ENCODE measurements at places on chromosomes 11 and 22.

DNA sequence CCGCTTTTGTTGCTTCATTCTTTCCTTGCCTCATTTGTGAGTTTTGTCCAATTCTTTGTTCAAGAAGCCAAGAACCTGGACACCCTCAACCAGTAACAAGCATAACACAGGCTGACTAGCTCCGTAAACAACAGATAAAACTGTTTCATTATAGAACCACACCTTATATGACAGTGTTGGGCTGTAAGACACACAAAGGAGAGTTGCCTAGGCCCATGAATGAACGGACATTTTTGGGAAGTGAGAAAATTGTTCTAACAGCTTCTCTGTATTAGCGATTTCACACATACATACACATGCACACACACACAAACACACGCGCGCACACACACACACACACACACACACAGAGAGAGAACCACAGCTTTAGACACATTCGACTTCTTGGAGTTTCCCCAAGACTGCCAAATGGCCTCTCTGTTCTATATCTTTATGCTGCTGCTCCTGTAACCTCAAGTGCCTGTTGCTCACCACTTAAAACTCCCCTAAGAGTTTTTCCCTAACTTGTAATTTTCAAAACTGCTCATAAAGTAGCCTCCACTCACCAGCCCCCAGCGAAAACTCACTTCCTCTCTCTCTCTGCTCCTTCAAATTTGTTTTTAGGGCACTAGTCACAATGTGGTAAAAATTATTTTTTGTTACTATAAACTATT is 35.9 kb downstream of the CTSC start:
- DNase-seq, result no peak

GRCh38 chr11:115959081-115959486 is 454.9 kb upstream of the CADM1 start:
- no peak for DNase-seq

DNA sequence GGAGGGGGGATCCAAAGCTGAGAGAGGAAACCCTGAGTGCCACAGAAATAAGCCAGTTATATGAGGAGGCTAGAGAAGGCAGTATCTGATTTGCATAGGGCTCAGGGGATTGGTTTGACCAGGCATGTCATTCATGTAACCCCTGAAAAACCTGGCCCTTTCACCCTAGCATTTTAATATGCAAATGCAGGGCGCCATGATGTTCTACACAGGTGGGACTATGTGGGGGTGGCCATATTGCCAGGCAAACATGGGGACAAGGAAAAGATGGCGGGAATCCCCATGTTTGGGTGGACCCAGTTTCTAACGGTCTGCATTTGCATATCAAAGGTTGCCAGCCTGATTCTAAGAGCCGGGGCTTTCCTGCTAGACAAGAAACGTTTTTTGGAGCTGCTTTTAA is 27.2 kb downstream of the CSF2RB start:
- no peak for DNase-seq

GRCh38 chr11:133600786-133601185 is 68.5 kb upstream of the OPCML start:
- no peak for DNase-seq

GRCh38 chr11:68329978-68330699 is 17.7 kb downstream of the LRP5 start:
- no peak for DNase-seq
